CD4-positive, alpha-beta T cell treated with Interleukin-10 for 1 hour (primary cell): ENCODE measurements at places on chromosomes 7 and 10.

DNA sequence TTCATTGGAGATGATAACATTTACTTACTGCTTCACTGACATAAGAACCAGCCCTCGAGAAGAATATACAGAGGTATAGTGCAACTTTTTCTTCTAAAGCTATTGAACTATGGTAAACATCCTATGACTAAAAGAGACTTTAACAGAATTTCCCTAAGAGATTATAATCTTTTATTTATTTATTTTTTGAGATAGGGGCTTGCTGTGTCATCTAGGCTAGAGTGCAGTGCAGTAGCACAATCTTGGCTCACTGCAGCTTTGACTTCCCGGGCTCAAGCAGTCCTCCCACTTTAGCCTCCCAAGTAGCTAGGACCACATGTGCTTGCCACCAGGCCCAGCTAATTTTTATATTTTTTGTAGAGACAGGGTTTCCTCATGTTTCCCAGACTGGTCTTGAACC, 258.5 kb upstream of the FERD3L start:
- DNase-seq: no peak

GRCh38 chr10:101670635-101671034, 24.3 kb downstream of the FBXW4 start:
- no peak for DNase-seq

DNA sequence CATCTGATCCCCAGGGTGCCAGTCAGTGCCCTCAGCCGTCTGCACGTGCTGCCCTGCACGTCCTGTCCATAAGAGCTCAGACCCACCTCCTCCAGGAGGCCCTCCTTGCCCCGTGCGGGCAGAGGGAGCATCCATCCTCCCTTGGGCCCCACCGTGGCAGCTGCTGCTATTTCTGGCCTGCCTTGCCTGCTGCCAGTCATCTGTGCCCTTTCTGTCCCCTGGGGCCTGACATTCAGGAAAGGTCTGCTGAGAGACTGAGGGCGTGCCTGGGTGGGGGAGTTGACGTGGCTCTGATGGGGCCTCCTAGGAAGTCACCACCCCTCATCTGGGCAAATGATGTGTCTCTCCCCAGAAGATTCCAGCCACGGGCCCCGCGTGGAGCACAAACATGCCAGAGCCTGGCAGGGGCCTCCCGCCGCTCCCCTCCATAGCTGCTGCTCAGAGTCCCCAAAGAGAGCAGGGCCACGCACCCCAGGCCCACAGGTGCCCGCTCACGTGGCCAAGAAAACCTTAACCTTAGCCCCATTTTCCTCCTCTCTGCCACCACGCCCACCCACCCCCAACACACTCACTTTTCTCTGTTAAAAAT, 21.8 kb downstream of the DPYSL4 start:
- no peak for DNase-seq

DNA sequence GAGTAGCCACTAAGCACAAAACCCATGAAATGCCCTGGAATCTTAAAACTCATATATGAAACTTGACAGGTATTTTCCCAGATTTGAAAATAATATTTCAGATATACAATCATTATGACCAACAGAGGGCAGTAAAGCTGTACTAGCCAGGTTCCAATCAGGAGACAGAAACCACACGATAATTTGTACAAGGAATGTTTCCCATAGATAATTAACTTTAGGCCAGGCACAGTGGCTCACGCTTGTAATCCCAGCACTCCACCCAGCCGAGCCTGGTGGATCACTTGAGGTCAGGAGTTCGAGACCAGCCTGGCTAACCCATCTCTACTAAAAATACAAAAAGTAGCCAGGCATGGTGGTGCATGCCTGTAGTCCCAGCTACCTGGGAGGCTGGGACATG, 31.0 kb upstream of the NUB1 start:
- peak; percentile 21 for DNase-seq

GRCh38 chr7:1847260-1848001, 177.4 kb downstream of the ELFN1 start:
- no peak for DNase-seq

- DNase-seq: no peak
Observed at GRCh38 chr7:45892407-45893035, 4.2 kb downstream of the IGFBP1 start.

GRCh38 chr10:92356041-92356440, 65.1 kb downstream of the MARCHF5 start:
- DNase-seq: no peak

DNA sequence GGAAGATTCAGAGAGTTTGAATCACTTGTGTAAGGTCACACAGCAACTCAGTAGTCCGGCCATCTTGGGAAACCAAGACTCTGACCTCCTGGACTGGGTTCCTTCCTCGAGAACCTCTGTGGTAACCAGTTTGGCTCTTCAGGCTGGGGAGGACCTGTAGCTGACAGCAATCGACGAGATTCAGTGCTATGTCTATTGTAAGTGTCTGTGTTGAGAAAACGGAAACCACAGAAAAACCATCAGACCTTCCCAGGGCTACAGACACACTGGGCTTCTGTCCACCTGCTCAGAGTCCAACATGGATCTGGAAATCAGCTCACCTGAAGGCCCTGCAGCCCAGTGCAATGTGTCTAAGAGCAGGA, 403.7 kb downstream of the RPS24 start:
- DNase-seq: no peak

DNA sequence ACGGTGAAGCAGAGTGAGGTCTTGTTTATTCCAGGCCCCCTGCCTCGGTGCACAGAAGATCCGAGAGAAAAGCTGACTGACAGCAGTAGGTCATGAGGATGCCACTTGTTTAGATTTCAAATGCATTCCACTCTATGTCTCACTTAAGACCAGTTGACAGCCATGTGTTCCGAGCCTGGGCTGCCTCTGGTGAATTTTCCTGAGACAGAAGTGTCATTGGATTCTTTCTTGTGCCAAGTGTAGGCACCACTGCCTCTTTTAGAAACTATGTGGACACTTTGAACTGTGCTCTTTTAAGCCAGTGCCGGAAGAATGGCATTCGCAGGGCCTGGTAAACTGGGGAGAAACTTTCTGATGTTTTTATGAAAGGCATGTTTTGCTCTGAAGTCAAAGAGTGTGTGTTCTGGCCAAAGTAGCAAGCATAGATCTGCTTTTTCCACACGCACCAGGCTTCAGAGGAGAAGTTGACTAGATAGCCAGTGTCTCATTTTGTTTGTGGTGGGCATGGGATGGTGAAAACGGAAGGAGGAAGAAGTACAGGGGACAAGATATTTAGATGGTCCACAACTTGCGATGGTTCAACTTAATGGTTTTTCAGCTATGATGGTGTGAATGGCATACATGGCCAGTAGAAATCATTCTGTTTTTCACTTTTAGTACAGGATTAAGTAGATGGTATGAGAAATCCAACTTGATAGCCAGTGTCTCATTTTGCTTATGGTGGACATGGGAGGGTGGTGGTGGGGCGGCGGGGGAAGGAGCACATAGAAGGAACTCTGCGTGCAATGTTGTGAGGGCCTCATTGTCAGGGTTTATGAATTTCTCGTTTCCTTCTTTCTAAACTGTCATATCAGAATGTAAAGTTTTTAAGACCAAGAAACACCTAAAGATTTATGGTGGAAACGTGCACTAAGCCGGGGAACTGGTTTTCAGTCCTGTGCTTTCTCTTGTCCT, 41.5 kb downstream of the CYP17A1 start:
- DNase-seq: no peak

- DNase-seq: no peak
Observed at GRCh38 chr7:117071551-117071950, 118.2 kb downstream of the ST7 start.

GRCh38 chr7:51138123-51139085, 178.2 kb downstream of the COBL start:
- no peak for DNase-seq

- DNase-seq: no peak
Observed at GRCh38 chr7:133959505-133959904, 167.6 kb upstream of the LRGUK start.

DNA sequence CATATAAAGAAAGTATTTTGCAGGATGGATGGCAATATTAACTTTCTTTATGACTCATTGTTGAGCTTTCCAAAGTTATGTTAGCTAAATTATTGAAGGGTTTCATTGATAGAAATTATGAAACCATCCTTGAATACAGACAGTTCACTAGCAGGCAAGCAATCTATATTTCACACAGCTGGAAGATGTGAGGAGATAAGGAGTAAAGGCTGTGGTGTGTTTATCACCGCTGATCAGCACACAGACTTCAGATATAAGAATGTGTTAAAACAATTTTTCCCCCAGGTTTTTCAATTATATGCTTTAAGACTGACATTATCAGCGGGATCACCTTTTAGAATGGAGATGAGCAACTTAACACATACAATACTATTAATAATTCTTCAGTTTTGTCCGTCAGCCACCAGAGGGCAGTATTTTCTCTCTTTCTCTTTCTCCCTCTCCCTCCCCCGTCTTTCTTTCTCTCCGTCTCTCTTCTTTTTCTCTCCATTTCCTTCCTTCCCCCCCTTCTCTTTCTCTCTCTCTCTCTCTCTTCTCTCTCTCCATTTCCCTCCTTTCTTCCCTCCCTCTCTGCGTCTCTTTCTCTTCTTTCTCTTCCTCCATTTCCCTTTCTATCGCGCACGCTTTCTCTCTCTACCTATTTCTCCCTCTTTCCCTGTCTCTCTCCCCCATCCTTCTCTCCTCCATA, 62.9 kb upstream of the FAM171A1 start:
- DNase-seq: peak; percentile 50

DNA sequence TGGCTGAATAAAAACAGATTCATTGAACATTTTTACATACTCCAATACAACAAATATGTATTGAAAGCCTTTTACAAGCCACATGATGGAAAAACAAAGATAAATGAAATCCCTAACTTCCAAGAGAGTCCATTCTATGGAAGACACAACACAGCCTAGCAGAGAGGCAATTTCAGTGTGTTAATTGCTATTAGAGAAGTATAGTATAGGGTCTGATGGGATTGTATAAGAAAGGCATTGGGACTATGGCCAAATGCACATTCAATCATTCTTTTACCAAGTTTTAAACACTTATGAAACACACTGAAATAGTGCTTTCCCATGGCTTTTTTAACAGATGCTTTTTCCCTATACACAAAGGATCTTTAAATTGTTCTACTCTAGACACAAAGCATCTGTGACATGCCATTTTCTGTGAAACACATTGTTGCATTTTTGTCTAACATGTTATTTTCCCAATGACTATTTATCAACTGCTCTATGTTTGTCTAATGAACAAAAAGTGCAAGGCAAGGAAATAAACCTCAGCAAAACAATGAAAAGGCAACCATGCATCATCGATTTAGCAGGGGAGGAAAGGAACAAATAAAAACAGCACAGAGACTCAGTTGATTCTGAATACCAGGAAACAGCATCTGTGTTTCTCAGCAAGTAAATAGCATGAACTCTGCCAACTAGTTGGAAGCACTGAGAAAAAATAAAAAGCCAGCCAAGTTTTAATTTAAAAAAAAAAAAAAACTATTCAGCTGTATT, 42.4 kb upstream of the PHYHIPL start:
- DNase-seq: no peak

DNA sequence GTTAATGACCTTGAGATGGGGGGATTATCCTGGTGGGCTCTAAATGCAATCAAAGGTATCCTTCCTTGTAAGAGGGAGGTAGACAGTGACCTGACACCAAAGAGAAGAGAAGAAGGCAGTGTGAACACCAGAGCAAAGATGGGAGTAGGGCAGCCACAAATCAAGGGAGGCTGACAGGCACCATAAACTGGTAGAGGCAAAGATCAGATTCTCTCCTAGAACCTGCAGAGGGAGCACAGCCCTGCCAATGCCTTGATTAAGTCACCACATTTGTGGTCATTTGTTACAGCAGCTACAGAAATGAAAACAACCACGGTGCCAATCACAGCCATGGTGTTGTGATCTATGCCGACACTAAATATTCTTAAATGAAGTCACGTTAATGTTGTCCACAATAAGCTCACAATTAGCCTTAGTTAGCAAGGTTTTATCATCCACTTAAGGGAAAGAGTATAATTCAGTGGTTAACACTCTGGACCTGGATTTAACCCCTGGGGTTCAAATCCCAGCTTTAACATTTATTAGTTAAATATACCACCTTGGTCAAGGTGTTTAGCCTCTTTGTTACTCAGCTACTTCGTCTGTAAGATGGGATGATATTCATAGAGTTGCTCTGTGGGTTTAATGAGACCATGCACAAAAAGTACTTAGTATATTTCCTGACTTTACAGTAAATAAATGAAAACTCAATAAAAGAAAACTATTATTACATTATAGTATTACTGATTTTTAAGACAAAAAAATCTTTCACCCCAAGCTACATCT, 70.8 kb downstream of the SGMS1 start:
- peak; percentile 60 for DNase-seq

- DNase-seq: no peak
Observed at GRCh38 chr7:74299401-74299800, 10.2 kb downstream of the CLIP2 start.

- DNase-seq: no peak
Observed at GRCh38 chr10:77664696-77665095, 27.1 kb upstream of the KCNMA1 start.

GRCh38 chr7:26398427-26398755, 106.7 kb downstream of the SNX10 start:
- DNase-seq: no peak

DNA sequence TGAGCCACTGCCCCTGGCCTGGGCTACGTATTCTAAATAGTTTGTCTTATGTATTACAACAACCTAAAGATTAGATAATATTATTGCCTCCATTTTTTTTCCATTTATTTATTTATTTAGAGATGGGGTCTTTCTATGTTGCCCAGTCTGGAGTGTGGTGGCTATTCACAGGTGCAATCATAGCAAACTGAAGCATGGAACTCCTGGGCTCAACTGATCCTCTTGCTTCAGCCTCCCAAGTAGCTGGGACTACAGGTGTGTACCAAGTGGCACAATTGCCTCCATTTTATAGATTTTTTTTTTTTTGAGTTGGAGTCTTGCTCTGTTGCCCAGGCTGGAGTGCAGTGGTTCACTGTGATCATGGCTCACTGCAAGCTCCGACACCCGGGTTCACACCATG, 6.5 kb upstream of the TRA2A start:
- no peak for DNase-seq

DNA sequence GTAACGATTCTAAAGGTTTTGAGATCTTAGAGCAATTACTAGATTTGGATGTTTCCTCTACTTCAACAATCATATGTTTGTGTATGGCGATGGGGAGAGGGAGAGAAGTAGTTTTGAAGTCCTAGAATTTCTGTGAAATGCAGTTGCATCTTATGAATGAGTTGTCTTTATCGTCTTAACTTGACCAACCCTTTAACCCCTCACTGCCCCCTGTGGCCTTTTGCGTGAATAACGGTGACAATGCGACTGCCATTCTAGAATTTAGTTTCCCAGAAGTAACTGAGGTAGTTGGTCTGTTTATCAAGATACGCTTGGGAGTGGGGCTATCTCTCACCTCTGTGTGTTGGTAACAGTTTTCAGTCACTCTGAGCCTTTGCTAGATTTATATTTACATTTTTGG, 204.6 kb downstream of the HDAC9 start:
- DNase-seq: no peak
